ENCODE measurements at places on chromosomes 4 and X.
A peak's percentile ranks its signal among the peaks of the same experiment; 100 is the strongest.

DNA sequence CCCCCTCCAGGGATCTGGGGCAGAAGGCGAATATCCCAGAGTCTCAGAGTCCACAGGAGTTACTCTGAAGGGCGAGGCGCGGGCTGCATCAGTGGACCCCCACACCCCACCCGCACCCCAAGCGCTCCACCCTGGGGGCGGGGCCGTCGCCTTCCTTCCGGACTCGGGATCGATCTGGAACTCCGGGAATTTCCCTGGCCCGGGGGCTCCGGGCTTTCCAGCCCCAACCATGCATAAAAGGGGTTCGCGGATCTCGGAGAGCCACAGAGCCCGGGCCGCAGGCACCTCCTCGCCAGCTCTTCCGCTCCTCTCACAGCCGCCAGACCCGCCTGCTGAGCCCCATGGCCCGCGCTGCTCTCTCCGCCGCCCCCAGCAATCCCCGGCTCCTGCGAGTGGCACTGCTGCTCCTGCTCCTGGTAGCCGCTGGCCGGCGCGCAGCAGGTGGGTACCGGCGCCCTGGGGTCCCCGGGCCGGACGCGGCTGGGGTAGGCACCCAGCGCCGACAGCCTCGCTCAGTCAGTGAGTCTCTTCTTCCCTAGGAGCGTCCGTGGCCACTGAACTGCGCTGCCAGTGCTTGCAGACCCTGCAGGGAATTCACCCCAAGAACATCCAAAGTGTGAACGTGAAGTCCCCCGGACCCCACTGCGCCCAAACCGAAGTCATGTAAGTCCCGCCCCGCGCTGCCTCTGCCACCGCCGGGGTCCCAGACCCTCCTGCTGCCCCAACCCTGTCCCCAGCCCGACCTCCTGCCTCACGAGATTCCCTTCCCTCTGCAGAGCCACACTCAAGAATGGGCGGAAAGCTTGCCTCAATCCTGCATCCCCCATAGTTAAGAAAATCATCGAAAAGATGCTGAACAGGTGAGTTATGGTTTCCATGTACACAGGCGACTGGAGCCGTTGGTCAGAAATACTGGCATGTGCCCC, at the start of gene CXCL1:
Gene CXCL1, plus strand, starts transcription at position 264 of the 926 bp plus-strand sequence. Its CDS starts 78 bp downstream, at position 342.
- peak; percentile 46 for DNase-seq

- no peak for DNase-seq
Measured at GRCh38 chrX:115029440-115029839, 12.0 kb upstream of the IL13RA2 start.

GRCh38 chr4:7156761-7157488, 35.4 kb upstream of the SORCS2 start:
- DNase-seq: no peak

GRCh38 chr4:155017426-155017825, 191.0 kb upstream of the NPY2R start:
- DNase-seq: no peak

DNA sequence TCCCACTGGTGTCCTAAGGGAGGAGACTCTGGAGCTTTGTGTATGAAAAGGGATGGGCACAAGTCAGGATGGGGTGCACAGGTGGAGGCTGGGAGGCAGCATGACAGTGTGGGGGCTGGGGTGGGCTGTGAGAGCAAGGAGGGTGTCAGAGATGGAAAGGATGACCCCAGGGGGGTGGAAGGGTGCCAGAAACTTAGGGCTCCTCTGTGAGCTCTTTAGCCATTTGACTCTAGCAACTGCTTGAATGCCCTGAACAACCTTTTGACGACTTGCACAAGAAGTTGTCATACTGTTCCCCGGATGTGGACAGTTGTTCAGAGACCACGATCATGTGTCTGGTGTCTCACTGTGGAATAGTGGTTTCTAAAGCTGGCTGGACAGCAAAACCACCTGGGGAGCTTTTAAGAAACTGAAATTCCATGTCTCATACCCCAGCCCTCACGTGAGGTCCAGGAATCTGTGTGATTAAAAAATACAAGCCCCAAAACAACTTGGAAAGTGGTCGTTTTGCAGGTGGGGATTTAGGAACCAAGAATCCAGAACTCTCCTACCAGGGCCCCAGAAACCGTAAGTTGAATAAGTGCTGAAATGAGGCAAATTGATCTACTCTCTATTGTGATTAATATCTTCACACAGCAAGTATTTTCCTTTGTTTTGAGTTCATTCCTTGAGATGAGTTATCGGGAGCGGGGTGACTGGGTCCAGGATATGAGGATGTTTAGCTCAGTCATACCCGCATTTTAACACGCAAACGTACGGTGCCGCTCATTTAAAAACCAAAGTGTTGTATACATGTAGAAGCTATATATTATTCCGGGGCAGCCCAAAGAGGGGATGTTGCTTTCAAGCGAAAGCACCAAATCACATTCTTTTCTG, 3.4 kb downstream of the RHOH start:
- peak; percentile 89 for DNase-seq

- no peak for DNase-seq
Measured at GRCh38 chrX:72202792-72203401, 21.3 kb downstream of the PIN4 start.

DNA sequence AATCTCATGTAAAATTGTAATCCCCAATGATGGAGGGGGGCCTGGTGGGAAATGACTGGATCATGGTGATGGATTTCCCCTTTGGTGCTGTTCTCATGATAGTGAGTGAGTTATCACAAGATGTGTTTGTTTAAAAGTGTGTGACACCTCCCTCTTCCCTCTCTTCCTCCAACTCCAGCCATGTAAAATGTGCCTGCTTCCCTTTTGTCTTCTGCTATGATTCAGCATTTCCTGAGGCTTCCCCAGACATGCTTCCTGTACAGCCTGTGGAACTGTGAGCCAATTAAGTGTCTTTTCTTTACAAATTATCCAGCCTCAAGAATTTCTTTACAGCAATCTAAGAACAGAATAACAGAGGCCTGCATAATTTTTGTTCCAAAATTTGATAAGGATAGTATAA, 85.2 kb downstream of the ANAPC10 start:
- DNase-seq: peak; percentile 61

GRCh38 chr4:73850261-73850970, 2.7 kb upstream of the PF4V1 start:
- no peak for DNase-seq

- DNase-seq: no peak
Measured at GRCh38 chrX:44253575-44253942, 89.9 kb downstream of the EFHC2 start.

DNA sequence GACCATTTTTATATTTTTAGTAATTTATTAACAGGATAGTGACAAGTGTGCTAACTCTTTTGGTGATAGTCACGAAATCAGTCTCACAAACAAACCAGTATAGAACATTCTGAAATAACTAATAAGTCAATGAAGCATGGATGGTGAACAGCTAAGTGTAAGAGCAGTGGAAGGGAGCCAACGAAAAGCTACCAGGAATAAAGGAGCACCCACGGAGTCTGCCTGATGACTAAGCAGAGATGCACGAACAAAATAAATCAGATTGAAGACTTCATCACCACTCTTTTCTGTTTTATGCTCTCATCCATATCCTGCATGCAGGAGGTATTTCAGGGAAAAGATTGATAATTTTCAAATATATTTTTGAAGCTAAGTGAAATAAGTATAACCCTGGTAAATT, 891.1 kb upstream of the HS3ST1 start:
- no peak for DNase-seq

DNA sequence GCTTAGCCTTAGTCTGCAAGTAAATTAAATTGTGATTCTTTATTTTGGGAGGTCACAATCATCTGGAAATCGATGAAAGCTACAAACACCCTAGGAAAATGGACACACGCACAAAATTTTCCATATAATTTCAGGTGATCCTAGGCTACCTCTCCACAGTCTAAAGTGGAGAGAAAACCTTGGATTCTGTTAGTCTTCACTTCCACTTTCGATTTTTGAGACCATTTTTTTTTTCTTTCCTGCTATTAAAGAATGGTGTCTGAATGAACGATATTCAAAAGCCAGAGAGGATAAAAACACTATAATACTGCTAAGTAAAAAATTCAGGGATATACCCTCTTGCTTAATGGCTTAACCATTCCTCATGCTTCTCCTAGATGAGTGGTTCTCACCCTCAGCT, 1.7 kb downstream of the FBXL5 start:
- DNase-seq: no peak

DNA sequence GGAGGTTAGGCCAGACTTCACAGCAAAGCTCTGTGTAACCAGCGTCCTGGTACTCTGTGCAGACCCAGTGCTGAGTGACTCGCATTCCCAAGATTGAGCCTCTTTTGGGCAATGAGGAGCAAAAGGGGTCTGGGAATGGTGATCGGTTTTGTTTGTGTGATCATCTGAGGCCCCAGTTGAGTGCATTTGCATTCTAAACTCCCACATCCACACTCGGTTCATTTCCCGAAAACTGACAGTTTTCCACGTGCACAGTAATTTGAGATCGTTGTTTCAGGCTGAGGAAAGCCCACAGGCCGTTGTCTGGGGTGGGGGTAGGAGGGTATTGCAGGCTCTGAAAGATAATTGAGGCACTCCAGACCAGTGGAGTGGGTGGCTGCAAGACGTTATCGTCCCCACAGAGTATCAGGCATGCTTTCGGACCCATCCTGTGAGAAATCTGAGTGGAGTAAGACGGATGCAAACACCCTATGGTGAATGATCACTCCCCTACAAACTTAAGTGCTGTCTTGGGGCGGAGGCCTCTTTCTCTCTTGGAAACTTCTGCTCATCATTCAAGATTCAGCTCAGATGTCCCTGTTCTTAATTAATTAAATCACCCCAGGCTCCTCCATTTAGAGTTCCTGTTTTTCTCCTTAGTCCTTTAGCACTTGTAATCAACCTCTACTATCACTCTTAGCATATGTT, 96.1 kb downstream of the AFF1 start:
- no peak for DNase-seq

- DNase-seq: no peak
Measured at GRCh38 chrX:36422368-36422767, 502.8 kb downstream of the CFAP47 start.

GRCh38 chrX:131577999-131578734, 34.3 kb downstream of the OR13H1 start:
- DNase-seq: no peak

- no peak for DNase-seq
Measured at GRCh38 chrX:54529151-54529550, 868 bp upstream of the GNL3L start.

GRCh38 chr4:40185830-40186664, 10.8 kb upstream of the RHOH start:
- DNase-seq: peak; percentile 31

GRCh38 chrX:110159235-110159634, 156.3 kb downstream of the TMEM164 start:
- no peak for DNase-seq

GRCh38 chrX:110454336-110454735, 95.7 kb downstream of the RTL9 start:
- no peak for DNase-seq

DNA sequence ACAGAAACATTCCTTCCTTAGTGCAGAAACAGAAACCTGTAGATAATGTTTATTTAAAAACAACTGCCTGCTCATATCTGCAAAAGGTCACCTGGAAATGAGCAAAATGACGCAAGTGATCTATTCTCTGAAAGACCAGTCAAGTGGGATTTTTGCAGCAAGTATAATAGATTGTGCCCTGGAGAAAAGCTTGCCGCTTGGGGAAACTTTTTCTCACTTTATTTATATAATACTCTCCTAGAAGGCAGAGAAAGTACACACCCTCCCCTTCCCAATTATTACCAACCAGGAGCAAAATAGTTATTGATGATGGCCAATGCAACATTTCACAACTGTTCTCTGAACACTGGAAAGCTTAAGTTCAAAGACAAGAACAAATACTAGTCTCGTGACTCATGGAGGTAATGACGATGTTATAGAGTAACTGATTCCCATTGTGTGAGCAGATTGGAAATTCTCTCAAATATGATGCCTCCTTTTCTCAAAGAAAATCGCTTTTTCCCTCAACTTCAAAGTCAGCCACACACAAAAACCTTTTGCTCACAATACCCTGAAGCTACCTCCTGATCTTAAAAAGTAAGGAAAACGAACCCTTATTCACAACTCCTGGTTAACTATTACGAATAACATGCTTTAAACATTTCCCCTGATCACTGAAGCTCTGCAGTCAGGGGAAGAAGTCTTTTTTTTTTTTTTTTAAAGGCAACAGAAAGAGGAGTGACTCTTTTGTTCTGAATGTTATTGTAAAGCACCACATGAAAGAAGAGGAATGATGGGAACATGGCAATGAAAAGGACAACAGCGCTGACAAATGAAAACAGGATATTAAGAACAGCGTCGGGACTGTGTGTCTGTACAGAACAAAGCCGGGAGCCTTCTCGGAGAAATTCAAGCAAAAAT, 41.0 kb downstream of the MID1 start:
- no peak for DNase-seq

DNA sequence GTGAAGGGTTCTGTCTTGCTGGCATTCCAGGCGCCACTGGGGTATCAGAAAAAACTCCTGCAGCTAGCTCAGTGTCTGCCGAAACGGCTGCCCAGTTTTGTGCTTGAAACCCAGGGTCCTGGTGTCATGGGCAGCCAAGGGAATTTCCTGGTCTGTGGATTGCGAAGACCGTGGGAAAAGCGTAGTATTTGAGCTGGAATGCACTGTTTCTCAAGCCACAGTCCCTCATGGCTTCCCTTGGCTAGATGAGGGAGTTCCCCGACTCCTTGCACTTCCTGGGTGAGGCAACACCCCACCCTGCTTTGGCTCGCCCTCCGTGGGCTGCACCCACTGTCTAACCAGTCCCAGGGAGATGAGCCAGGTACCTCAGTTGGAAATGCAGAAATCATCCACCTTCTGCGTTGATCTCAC, 40.1 kb downstream of the NOP14 start:
- DNase-seq: peak; percentile 58

GRCh38 chr4:87848622-87849351, 16.0 kb downstream of the MEPE start:
- DNase-seq: peak; percentile 74

GRCh38 chr4:137278431-137278830, 253.9 kb downstream of the PCDH18 start:
- no peak for DNase-seq

- DNase-seq: no peak
Measured at GRCh38 chr4:185332575-185333464, 62.9 kb downstream of the LRP2BP start.

GRCh38 chrX:154355776-154356140, 18.7 kb downstream of the FLNA start:
- no peak for DNase-seq

GRCh38 chr4:66769441-66769840, 775.9 kb downstream of the CENPC start:
- DNase-seq: no peak

GRCh38 chr4:102143433-102143832, 201.8 kb downstream of the SLC39A8 start:
- no peak for DNase-seq
